Activated T-cell treated with anti-CD3 and anti-CD28 coated beads, Interleukin-2, amount 50 U/mL, for 48 hours (primary cell): ENCODE measurements at places on chromosomes 4 and X.

DNA sequence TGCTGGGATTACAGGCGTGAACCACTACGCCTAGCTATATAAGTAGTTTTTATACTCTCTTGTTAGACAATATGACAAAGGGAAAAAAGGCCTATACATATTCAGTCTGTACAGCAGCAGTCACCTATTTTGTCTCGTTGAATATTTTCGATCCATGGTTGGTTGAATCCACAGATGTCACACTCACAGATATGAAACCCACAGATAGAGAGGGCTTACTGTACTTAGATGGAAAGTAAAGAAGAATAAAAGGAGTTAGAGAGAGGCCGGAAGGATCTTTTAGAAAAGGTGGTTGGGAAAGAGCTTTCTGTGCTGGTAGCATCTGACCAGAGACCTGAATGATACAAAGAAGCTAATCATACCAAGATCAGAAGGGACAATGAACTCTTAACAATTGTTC is 38.3 kb upstream of the SPINK2 start:
- no peak for DNase-seq

- no peak for DNase-seq
Observed at GRCh38 chr4:150173432-150173861, 95.2 kb downstream of the DCLK2 start.

GRCh38 chr4:151563194-151563593 is 154.2 kb downstream of the FHIP1A start:
- no peak for DNase-seq

DNA sequence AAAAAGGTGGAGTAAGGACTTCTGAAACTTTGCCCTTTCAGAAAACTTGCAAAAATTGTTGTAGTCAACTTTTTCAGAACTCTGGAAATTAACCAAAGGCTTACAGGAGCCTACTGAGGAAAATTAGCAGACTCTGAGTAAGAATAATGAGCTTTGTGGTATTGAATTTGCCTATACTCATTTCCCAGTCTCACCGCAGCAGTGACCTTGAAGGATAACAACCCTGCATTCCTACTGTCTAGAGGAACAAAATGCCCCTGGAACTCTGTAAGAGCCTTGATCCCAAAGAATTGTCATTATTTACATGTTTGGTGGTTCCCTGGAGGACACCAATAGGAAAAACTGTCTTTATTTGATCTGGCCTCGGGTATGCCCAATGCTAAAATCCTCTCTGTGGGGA is 57.9 kb downstream of the MND1 start:
- DNase-seq: no peak

DNA sequence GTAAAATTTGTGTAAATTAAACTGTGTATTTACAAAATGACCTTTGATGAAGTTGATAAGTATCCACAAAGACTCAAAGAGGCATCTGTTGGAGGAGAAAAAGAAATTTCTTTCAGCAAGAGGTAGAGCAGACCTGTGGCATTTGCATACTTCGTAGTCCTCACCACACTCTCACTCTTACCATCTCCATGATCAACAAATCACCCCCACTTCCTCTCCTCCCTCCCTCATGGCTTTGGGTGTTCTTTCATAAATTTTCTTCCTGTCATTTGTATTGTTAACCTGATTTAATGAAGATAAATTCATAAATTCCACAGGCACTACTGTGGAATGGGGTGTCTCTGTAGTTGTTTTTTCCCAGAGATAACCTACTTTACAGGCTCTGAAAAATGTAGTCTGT is 366.5 kb downstream of the ZNF674 start:
- no peak for DNase-seq

GRCh38 chrX:32520789-32521188 is 690.6 kb downstream of the DMD start:
- DNase-seq: no peak

DNA sequence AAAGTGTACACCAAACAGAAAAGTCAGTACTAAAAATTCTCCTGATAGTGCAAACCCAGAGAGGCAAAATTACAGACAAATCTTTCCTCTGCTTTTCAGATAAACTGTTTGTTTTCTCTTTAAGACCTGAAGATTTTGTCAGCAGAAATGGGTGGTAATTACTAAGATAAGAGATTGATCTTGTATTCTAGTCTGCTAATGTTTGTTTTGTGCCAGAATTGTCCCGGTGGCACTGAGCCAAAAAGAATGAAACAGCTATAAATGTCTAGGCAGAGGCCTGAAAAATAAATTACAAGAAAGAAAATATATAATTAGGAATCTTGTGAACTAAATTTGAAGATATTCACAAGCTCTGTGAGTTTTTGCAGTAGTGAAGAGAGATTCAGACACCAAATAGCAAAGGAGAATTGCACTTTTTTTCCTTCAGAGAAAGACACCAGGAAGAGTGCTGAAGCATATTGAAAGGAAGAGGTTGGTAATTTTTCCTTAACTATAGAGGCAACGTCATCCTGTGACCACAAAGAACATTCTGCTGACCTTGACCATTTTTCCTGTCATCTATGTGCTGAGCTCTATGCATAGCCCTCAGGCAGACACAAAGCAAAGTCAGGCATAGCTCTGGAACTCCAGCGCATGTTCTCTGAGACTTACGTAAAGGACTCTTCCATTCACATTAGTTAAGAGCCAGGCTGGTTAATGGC is 314.5 kb upstream of the RASGEF1B start:
- no peak for DNase-seq

- DNase-seq: no peak
Observed at GRCh38 chrX:7941390-7942042, 14.3 kb upstream of the PNPLA4 start.

DNA sequence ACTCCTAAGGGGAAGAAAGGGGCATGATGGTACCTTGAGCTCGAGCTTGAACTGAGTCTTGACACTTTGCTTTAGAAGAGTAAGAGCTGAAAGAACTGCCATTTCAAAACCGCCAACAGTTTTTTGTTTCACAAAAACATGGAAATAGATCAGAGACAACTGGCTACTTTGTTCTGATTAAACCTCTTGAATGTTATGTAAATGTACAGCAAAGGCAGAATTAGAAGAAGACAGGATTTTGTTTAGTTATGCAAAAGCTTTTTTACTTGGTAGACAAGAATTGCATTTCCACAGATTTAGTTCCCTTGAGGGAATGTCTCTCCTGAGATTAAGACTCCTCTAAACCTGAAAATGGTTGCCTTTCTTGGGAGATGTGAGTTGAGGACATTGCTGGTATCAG is 33.3 kb upstream of the STPG2 start:
- no peak for DNase-seq

- no peak for DNase-seq
Observed at GRCh38 chr4:100366213-100366612, 151.6 kb downstream of the EMCN start.

DNA sequence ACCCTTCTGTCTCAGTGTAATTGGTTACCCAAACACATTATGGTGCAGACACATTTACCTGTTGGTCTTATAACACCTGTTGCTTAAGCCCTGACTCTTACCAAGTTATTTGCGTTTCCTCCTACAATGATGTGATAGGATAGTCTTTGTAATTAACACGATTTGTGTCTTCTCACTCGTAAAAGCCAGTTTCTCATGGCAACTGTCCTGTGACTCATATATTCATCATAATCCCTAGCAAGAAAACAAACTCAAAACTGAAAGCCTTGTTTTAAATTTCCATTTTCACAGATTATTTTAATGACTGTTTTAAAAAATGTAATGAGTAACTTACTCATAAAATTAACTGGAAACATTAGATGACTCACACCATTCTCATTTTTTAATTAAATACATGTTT is 495.2 kb downstream of the NLGN4X start:
- DNase-seq: no peak

DNA sequence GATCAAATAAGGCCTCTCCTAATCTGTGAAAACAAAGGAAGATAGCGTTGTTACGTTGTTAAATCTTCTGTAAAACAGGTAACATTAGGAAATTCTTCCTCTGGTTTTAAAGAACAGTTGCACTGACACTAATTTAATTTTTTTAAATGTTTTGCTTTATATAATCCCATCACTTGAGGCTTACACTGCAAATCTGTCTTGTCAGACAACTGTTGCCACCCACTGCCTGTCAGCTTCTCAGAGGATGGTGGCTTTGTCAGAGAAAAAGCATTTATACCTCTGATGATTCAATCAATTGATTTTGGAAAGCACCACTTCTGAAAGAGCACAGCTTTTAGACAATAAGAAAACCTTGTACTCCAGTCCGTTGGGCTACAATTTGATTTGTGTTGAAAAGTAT is 799.1 kb downstream of the FSTL5 start:
- DNase-seq: no peak
